ENCODE measurements at places on chromosomes 13 and 19.

- no peak for DNase-seq
Measured at GRCh38 chr13:42083138-42083770, 34.8 kb downstream of the DGKH start.

DNA sequence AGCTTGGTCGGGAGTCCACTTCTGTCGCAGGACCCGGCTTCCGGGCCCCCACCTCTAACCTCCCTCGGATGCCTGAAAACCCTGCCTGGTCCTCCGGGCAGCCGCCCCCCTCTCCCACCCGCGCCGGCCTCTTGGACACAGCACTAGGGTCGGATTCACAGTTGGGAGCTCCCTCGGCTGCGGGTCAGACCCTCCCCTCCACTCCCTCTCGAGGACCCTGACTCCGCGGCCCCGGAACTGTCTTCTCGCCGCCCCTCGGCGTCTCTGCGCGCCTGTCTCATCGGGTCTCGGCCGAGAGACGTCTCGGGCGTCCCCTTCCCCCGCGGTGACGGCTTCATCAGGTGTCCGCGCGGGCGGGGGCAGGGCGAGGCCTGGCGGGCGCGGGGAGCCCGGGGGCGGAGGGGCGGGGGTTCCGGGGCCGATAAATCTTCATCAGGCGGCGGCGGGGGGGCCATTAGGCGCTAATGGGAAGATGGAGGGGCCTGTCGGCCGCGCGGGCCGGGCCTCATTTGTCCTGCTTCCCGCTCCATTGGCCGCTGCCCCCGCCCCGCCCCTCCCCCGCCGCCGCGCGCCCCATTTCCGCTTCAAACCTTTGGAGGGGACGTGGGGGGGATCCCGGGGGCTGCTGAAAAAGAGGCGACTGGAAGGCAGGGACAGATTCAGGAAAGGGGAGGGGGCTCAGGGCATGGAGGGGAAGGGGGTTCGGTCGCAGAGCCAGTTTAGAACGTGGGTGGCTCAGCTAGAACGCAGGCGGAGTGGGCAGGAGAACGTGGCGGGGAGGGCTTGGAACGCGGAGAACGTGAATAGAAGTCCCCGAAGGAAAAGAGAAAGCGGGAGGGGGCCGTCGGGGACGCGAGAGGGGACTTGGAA, 11.8 kb upstream of the ERFL start:
- DNase-seq: no peak

- no peak for DNase-seq
Measured at GRCh38 chr13:51976423-51976822, 34.8 kb downstream of the ATP7B start.

DNA sequence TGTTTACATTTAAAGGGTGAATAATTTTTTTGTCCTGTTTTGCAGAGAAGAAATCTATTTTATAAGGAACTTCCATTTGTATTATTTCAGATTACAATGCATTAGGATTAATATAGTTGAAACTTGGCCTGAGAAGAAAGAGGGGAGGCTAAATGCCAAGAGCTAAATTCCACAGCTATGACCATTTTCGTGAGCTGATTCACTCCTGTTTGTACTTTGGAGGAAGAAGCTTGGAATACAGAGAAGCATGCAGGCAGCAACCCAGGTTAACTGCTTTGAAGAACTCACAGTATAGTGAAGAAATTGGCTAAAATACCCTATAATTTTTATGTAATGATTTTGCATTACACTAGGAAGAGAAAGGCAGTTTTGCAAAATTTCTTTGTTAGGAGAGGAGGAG, 309.4 kb upstream of the KLF12 start:
- no peak for DNase-seq
